ENCODE measurements at places on chromosomes 5 and 9. TPM values are rescaled to one million over a fixed set of nuclear protein-coding genes. Genes with fewer than 3 reads are reported as not detected.
A peak's percentile ranks its signal among the peaks of the same experiment; 100 is the strongest.

STXBP1 gene
- total RNA-seq, result 17.7 TPM

DNA sequence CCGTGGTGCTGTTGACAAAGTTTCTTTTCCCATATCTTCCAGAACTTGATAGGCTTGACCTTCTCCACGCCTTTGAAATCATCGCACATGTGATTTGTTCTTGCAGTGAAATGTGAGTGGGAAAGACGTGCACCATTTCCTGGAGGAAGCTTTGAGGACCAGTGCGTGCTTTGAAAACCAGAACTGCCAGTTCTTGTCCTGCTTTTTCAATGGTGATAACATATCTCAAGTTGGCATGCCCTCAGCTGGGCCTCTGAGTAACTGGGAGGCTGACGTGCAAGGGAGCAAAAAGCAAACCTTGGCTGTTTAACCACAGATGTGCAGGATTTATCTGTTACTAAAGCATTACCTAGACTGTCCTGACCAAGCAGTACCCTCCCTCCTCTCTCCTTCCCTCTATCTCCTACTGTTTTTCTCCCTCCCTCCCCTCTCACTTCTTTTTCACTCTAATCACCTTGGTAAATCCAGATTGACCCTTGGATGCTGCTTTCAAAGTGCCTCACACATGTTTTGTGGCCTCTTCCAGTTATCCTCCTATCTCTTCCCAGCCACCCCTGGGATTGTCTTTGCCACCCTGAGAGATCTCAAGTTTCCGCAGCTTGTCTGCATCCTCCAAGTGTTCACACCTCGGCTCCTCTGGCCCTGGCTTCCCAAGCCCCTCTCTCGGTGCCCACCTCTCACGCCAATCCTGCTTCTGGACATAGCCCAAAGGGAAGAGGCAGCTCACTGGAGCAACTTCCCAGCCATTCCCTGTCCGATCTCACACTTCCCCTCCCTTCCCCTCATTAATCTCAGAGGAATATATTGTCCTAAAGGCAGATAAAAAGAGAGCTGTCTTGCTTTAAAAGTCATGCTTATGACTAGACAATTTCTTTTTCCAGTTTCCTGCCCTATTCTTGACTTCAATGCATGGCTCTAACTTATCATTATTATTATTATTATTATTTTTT lies 198.3 kb downstream of the ERCC6L2 start:
- peaks cover 8% of the 10 kb centered on the region for H3K4me1 ChIP-seq
- no peak for DNase-seq
- no peaks in the 10 kb centered on the region for H3K36me3 ChIP-seq
- peak overlapping the region; percentile 16 for H3K27ac ChIP-seq
- no peaks in the 10 kb centered on the region for H3K27me3 ChIP-seq

LHX3 gene
- not detected for total RNA-seq

- H3K27me3 ChIP-seq, result no peaks in the 10 kb centered on the region
- H3K36me3 ChIP-seq, result no peaks in the 10 kb centered on the region
- H3K27ac ChIP-seq, result no peak overlapping the region
- no peak for DNase-seq
Measured at GRCh38 chr5:67037171-67037570, 159.4 kb downstream of the CD180 start.

DNA sequence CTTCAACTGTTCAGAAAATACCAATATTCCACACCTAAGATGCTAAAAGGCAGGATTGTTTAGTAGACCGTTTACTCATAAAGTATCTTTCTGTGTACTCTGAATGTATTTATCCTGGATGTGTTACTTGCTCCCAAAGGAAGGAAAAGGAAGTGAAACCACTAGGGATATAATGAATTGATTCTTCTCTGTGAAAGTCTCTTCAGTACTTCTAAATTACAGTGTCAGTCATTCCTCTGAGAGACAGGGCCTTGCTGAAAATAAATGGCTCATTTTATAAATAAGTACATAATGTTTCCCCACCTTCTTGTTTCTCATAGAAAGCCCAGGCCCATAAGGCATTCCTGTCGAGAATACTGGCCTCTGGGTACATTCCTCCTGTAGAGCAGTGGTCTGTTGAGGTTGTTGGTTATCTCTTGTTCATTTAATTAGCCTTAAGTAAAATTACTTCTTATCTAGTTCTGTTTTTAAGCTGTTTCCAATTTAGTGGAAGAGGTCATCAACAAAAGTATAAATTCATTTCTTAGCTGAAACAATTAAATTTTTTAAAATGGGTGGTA lies 1.6 kb downstream of the HAPLN1 start:
- H3K27me3 ChIP-seq, result no peaks in the 10 kb centered on the region
- H3K4me1 ChIP-seq, result no peaks in the 10 kb centered on the region
- no peak for DNase-seq
- no peak overlapping the region for H3K4me3 ChIP-seq
- H3K36me3 ChIP-seq, result no peaks in the 10 kb centered on the region

- DNase-seq, result no peak
- no peaks in the 10 kb centered on the region for H3K36me3 ChIP-seq
- peaks cover 4% of the 10 kb centered on the region for H3K27me3 ChIP-seq
- no peak overlapping the region for H3K4me3 ChIP-seq
- H3K4me1 ChIP-seq, result no peaks in the 10 kb centered on the region
- H3K27ac ChIP-seq, result no peak overlapping the region
Measured at GRCh38 chr9:126684345-126684744, 70.6 kb downstream of the LMX1B start.

DNA sequence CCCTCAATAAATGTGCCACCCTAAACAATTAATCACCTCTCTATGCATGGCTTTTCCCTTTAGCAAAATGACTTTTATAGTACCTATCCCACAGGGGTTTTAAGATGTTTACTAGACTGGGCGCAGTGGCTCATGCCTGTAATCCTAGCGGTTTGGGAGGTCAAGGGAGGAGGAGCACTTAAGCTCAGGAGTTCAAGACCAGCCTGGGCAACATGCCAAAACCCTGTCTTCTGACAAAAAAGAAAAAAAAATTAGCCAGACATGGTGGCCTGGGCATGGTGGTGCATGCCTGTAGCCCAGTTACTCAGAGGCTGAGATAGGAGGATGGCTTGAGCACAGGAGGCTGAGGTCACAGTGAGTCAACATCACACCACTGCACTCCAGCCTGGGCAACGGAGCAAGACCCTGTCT lies 13.5 kb downstream of the SH3TC2 start:
- no peak overlapping the region for H3K27ac ChIP-seq
- no peaks in the 10 kb centered on the region for H3K27me3 ChIP-seq
- no peak for DNase-seq

GRCh38 chr9:94861589-94862272 lies 135.2 kb downstream of the AOPEP start:
- no peaks in the 10 kb centered on the region for H3K36me3 ChIP-seq
- H3K4me3 ChIP-seq, result no peak overlapping the region
- DNase-seq, result no peak
- H3K4me1 ChIP-seq, result peaks cover 12% of the 10 kb centered on the region
- H3K27ac ChIP-seq, result no peak overlapping the region
- H3K27me3 ChIP-seq, result no peaks in the 10 kb centered on the region

- no peak overlapping the region for H3K27ac ChIP-seq
- no peaks in the 10 kb centered on the region for H3K27me3 ChIP-seq
- no peak overlapping the region for H3K4me3 ChIP-seq
- H3K4me1 ChIP-seq, result no peaks in the 10 kb centered on the region
Measured at GRCh38 chr9:12272471-12273120, 420.6 kb upstream of the TYRP1 start.

PCDHB3 gene
- 0.51 TPM for total RNA-seq

PCAT7 gene
- total RNA-seq, result 0.23 TPM

FOXI1 gene
- 1.8 TPM for total RNA-seq

DNA sequence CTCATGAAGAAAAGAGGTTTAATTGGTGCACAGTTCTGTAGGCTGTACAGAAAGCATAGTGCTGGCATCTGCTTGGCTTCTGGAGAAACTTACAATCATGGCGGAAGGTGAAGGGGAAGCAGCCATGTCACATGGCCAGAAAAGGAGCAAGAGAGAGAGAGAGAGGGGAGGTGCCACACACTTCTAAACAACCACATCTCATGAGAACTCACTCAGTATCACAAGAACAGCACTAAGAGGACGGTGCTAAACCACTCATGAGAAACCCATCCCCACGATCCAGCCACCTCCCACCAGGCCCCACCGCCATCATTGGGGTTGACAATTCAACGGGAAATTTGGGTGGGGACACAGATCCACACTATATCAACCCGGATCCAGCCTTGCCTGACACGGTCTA lies 28.8 kb upstream of the IER5L start:
- no peaks in the 10 kb centered on the region for H3K36me3 ChIP-seq
- no peaks in the 10 kb centered on the region for H3K27me3 ChIP-seq
- H3K4me3 ChIP-seq, result no peak overlapping the region
